ENCODE measurements at places on chromosomes 7 and 10.

DNA sequence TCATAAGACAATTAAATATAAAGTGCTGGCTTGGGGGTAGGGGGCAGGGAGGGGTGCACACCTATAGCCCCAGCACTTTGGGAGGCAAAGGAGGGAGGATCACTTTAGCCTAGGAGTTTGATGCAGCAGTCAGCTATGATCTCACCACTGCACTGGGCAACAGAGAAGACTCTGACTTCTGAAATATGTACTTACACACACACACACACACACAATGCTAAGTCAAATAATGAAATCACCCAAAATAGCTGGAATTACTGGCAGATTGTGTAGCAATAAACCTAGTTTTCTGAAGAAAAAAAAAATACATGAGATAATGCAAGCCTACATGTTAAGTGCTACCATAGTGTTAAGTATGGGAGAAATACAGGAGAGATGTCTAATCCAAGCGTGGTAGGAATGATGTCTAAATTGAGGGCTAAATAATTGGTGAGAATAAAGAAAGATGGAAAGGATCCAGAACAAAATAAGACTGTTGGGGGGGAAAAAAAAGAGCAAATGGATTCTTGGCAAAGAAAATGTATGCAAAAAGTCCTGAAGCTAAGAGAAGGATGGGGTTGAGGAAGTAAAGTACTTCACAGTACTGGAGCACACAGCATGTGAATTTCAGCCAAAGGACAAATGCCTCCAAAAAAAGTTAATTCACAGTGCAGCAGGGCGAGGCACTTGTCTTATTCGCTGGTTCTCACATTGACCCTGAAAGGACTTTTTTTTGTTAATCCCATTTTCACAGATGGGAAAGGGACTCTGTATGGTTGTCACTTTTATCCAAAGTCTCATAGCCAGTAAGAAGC, 73.9 kb downstream of the IGF2BP3 start:
- DNase-seq = no peak

- DNase-seq = peak; percentile 69
These were observed 65.5 kb downstream of the CUX1 start for GRCh38 chr7:101882595-101883564.

GRCh38 chr10:103123282-103124024, 69.6 kb downstream of the NT5C2 start:
- no peak for DNase-seq

GRCh38 chr7:77802557-77803405, 4.2 kb downstream of the PHTF2 start:
- DNase-seq = no peak

DNA sequence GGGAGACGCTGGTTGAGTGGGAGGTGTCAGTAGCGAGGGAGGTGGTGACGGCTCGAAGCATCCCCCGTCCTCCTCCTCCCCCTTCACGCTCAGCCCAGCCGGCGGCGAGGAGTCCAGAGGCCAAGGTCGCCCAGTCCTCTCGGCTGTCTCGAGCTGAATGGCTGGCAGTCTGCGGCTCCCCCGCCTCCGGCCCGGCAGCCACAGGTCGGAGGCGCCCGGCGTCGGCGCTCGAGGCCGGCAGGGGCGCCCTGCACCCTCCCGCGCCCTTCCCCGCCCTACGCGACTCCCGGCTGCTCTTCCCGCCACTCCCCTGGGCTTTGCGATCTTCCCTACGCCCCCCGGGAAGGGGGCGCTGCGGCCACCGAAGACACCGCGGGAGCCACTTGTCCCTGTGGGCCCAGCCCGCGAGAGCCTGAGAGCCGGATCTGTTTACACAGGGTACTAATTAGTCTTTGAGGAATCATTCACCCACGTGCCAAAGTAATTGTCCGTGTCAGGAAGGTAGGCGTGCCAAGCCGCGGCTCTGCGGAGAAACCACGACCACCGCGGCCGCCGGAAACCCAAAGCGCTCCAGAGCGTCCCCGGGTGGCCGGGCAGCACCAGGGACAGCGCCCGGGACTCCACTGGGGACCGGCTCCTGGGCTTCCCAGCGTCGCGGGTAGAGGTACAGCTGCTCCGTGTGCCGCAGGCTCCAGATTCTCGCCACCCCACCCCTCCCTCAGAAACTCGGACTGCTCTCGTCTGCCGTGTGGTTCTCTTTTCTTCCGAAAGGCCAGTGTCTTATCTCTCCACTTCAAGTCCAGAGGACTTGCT, at the start of gene NXPH1:
Gene NXPH1 (plus strand): TSS at position 133 of the 813 bp plus-strand sequence.
- DNase-seq = peak; percentile 84

GRCh38 chr10:42952349-42952748, 124.5 kb upstream of the RET start:
- peak; percentile 87 for DNase-seq

DNA sequence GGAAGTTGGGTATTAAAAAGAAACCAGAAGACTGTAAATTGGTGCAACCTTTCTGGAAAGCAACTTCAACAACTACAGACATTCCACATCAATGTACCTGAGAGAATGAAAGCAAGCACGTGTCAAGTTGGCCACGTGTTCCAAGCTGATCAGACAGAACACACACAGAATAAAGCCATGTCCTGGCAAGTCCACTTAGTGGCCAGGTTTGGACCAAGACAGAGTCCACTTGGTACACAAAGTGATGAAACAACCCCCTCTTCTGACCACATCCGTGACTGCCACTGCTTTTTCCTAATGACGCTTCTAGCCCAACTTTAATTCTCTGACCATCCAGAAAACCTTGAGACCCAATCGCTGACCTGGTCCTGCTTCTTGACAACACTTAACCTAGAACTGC, 109.4 kb downstream of the ABLIM1 start:
- DNase-seq = peak; percentile 56

GRCh38 chr7:111424768-111425167, 137.5 kb downstream of the IMMP2L start:
- DNase-seq = no peak

GRCh38 chr7:20744954-20745446, 41.7 kb downstream of the SP8 start:
- no peak for DNase-seq

DNA sequence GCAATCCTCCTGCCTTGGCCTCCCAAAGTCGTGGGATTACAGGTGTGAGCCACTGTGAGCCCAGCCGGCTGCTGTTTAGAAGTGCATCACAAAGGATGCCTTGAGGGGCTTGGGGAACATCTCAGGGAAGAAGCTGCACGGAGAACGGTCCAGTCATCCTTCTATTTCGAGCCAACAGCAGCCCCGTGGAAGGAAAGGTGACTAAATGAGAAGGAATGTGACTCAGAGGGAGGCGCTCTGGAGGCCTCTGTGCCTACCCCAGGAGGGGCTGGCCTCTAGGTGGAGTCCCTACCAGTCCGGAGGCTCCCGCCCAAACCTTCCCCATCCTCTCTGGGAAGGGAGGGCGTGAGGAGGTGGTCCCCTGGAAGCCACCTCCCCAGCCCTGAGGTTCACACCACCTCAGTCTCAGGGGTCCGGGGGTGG, 76.2 kb downstream of the CTBP2 start:
- DNase-seq = no peak

DNA sequence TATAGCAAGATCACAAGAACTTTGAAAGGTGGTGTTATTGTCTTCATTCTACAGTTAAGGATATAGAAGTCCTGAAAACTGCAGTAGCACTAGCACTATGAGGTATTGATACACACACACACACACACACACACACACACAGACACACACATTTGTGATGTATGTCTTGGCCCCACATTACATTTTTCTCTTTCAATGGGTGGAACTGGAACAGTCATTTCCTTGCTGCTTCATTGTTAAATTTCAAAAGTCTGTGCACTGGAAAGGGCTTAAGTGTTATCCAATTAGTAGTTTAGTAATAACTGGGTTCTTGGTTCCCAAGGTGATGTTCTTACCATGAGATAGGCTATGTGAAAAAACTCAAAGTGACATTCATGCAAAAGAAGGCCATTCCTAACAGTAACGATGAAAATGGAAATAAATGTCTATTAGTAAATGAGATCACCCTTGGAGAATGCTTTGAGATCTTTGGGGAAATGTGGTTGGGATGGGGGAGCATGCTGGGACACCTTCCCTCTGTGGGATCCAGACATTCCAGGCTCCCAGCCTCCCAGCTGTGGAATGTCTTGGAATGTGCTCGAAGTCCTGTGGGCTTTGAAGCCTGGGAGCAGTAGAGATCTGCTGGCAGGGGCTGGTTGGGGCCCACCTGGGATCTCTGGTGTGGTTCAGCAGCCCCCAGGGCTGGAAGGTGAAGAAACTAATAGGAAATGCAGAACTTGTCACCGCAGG, 37.4 kb upstream of the CALD1 start:
- peak; percentile 53 for DNase-seq

DNA sequence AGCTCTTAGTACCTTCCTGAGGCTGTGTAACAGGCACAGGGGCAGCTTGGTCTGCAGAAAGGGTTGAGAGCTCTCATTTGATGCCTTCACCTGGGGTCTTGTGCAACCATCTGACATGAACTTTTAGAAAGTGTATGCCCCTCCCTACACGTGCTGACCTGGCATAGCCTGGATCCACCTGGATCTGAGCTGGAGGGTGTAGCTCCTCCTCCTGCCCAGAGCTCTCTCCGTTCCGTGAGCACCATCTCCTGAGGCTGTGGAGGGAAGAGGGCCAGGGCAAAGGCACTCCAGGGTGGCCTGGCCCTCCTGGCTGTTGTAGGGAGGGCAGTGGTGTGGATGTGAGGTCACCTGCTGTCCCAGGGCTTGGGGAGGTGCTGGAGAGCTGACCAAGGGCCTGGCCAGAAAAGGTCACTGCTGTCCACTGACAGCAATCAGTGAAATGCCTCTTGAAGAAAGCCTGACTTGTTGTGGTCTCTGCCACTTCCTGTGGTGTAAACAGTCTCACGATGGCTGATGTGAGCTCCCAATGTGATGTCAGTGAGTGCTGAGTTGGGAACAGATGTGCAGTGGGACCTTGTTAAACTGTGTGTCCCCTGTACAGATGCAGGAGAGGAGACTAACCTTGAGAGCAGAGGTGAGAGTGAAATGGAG, 23.0 kb downstream of the AMZ1 start:
- DNase-seq = no peak

DNA sequence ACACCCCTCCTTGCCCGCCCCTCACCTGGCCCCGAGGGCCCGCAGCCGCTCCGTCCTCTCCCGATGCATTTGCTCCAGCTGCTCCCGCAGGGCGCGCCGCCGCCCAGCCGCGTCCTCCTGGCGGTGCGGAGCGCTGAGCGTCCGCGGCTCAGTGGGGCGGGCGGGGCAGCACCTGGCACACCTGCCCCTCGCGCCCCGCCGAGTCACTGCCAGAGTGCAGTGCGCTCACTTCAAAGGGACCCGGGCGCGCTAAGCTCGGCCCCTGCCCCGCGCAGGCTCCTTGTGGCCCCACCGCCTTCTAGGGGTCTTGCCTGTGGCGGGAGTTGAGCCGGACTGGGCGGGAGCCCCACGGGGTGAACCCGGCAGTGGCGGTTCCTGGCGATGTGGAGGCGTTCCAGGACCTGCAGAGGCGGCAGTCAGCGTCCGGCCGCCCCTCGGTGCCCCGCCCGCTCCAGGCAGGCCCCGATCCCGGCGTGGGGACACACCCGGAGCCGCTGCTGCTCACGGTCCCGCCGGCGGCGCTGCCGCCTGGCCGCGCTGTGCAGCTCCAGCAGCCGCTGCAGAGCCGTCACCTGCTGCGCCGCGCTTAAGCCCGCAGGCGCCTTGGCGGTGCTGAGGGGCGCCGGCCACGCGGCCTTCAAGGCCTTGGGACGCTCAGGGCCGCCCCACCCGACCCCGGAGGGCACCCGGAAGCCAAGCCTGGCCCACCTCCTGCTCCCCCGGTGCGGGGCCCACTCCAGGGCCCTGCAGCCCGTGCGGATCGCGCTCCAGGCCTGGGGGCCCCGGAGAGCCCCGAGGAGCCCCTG, 6.7 kb downstream of the ATP6V1F start:
- peak; percentile 81 for DNase-seq

- DNase-seq = no peak
These were observed 332.5 kb upstream of the ETV1 start for GRCh38 chr7:14321947-14322346.

DNA sequence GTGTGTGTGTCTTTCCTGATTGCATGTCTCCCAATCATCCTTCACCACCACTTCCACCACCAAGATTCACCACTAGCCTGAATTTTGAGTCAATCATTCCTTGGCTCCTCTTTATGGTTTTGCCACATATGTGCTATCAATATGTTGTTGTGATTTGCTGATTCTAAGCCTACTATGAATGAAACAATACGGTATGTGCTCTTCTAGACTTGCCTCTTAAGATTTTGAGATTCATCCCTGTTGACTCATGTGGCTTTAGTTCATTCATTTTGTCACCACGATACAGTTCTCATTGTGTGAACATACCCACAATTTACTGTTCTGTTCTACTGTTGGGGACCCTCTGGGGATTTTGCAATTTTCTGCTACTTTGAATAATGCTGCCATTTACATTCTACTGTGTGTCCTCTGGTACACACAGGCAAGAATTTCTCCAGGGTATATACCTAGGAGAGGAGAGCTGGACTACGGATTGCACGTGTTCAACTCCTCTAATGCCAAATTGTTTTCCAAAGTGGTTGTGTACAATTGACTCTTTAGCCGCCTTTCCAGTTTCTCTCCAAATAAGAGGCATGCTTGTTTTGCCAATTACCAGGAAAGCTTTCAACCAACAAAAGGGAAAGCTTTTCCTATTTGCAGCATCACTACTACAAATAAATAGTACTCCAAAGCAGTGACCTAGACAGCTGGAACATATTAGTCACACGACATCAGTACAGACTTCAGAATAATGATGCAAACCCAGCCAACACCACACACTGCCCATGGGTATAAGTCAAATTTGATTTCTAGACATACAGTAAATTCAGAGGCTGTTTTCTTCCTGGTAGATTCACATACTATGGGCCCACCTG, 30.0 kb downstream of the SGMS1 start:
- no peak for DNase-seq

GRCh38 chr10:123136221-123136805, 543 bp downstream of the HMX3 start:
- DNase-seq = peak; percentile 53

DNA sequence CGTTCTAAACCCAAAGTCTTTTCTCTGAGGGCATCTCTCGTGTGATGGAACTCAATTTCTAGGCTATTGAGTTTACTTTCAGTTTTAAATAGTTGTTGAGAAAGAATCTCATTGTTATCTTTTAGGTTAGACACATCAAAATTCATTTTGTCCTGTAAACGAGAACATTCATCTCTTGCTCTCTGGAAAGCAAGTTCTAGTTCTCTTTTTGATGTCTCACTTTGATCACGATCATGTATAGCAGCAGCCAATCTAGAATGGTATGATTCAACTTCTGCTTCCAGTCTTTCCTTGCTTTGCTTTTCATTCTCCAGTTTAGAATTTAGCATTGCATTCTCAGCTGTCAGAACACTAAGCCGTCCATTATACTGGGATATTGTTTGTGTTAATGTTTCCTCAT, 65.1 kb downstream of the ANKRD26 start:
- DNase-seq = no peak

DNA sequence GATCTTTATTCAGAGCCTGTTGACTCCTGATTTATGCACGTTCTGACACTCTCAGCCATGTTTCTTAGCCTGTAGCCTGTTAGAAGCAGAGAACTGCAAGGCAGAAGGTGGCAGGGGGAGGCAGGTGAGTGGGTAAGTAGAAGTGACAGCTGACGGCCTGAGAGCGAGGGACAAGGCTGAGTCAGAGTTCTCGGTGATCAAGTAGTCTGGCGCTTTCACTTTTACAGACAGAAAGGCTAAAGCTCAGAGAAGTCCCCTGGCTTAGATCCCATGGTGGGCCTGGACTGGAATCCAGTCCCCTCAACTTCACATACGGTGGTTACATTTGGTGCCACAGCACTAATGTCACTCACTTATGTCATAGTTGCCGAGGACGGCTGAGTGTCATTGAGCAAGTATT, 139.0 kb downstream of the TACC2 start:
- DNase-seq = no peak

GRCh38 chr10:67259319-67259929, 333.6 kb downstream of the LRRTM3 start:
- DNase-seq = no peak

All from ecto neural progenitor cell (in vitro differentiated cells).